ENCODE measurements at places on chromosomes 2 and 18. TPM values are rescaled to one million over a fixed set of nuclear protein-coding genes. Genes with fewer than 3 reads are reported as not detected.

HJURP gene
- 109 TPM for total RNA-seq

- DNase-seq: no peak
Measured at GRCh38 chr18:25345081-25345866, 6.7 kb downstream of the ZNF521 start.

GRCh38 chr18:35511428-35511827 lies 13.7 kb upstream of the INO80C start:
- DNase-seq: no peak

CLASP1 gene
- 75.5 TPM for total RNA-seq

Data from neural progenitor cell (in vitro differentiated cells).